ENCODE measurements at places on chromosomes 1 and 21. TPM values are rescaled to one million over a fixed set of nuclear protein-coding genes. Genes with fewer than 3 reads are reported as not detected.

DNA sequence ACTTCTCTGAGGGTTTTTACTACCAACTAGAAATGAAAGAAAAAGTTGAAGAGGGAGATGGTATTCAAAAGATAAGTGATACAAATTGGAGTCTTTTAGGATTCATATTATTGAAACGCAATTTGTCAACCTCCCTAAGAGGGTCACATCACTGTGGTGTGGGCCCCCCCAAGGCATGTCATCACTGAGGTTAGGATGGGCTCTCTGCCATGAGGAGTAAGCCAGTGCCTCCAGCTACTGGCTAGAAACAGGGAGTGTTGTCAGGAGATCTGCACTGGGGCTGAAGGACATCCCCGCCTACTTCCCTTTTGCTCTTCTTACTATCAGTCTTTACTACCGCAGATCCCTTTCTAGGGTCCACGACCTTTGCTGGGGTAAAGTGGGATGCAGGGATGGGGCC, 25.9 kb downstream of the ITSN1 start:
- DNase-seq = no peak
- no peaks in the 10 kb centered on the region for H3K36me3 ChIP-seq
- H3K4me3 ChIP-seq = no peak overlapping the region
- H3K27me3 ChIP-seq = no peaks in the 10 kb centered on the region
- no peak overlapping the region for H3K27ac ChIP-seq

The MYBPH gene
- not detected for total RNA-seq

GRCh38 chr21:33865996-33866575, 49.5 kb downstream of the ATP5PO start:
- no peaks in the 10 kb centered on the region for H3K36me3 ChIP-seq
- H3K27me3 ChIP-seq = no peaks in the 10 kb centered on the region
- H3K4me3 ChIP-seq = no peak overlapping the region
- no peak for DNase-seq
- peaks cover 3% of the 10 kb centered on the region for H3K4me1 ChIP-seq

The DPT gene
- not detected for total RNA-seq

DNA sequence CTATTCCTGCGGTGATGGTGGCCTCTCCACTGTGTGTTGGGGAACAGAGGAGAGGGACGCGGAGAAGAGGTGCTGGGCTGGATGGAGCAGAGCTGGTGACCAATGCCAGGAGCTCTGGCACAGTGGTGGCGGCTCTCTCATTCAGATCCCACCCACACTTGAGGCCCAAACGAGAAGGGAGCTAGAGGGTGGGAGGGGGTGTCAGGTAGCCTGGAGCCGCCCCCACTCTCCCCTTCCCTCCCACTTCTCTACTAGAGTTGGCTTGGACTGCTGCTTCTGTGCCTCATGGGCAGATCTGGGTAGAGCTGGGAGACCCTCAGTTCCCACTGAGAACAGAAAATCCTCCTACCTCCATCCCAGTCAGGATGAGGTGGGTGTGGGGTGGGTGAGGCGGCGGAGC, 3.5 kb downstream of the TTC39A start:
- H3K27me3 ChIP-seq = peaks cover 37% of the 10 kb centered on the region
- H3K4me3 ChIP-seq = no peak overlapping the region
- DNase-seq = no peak
- no peak overlapping the region for H3K27ac ChIP-seq
- H3K4me1 ChIP-seq = peaks cover 5% of the 10 kb centered on the region
- no peaks in the 10 kb centered on the region for H3K36me3 ChIP-seq

DNA sequence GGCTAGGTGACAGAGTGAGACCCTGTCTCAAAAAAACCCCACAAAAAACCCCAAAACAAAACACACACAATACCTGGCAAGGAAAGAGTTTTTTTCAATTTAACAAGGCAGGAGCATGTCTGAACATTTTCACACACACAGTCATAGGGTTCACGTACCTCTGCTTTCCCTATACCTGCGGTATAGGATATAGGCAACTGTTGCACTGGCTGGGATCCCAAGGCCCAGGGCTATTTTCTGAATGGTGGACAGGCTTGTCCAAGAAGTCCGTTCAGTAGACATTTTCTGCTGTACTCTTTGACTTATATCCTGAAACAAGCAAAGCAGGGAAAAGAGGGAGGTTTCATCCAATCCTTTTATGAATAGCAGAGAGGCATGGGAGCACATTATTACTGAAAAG, 7.6 kb downstream of the TDRKH start:
- H3K4me1 ChIP-seq = no peaks in the 10 kb centered on the region
- peaks cover 43% of the 10 kb centered on the region for H3K36me3 ChIP-seq
- H3K27me3 ChIP-seq = no peaks in the 10 kb centered on the region
- no peak overlapping the region for H3K4me3 ChIP-seq
- H3K27ac ChIP-seq = no peak overlapping the region
- DNase-seq = no peak

GRCh38 chr1:228957535-228957934, 222.3 kb downstream of the RHOU start:
- H3K4me3 ChIP-seq = no peak overlapping the region
- no peaks in the 10 kb centered on the region for H3K27me3 ChIP-seq
- DNase-seq = no peak
- peaks cover 10% of the 10 kb centered on the region for H3K4me1 ChIP-seq
- H3K36me3 ChIP-seq = no peaks in the 10 kb centered on the region
- no peak overlapping the region for H3K27ac ChIP-seq

The SEC16B gene
- not detected for total RNA-seq

The SPATA1 gene
- total RNA-seq = 2.2 TPM

DNA sequence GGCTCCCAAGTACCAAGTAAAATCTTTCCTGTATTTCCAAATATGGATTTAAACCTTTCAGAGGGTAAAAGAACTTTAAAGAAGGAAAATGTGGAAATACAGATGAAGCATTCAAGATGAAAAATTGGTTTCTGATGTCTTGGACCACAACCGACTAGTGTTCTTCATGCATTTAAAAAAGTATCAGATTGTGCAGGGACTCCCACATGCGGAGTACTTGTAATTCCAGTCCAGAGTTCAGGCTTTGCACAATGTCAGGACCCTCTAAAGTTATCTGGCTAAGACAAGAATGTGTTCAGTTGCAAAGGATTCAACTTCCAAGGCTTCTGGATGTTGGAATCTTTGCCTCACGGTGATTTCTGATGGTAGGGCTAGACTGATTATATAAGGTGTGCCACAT, 66.7 kb downstream of the RGL1 start:
- DNase-seq = no peak
- peaks cover 22% of the 10 kb centered on the region for H3K4me1 ChIP-seq
- no peaks in the 10 kb centered on the region for H3K36me3 ChIP-seq
- H3K27ac ChIP-seq = no peak overlapping the region
- H3K27me3 ChIP-seq = no peaks in the 10 kb centered on the region
- H3K4me3 ChIP-seq = no peak overlapping the region

DNA sequence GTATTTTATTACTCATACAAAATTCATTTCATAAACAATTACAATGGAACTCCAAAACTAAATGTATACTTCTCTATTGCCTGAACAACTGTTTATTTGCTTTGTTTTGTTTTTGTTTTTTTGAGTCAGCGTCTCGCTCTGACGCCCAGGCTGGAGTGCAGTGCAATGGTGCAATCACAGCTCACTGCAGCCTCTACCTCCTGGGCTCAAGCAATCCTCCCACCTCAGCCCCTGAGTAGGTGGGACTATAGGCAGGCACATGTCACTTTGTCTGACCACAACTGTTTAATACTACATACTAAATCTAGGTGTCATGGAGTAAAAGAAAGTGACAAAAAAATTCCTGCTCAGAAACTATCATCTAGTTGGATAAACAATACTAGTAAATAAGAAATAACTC, 49.3 kb downstream of the RAB3GAP2 start:
- no peak overlapping the region for H3K4me3 ChIP-seq
- DNase-seq = no peak
- H3K4me1 ChIP-seq = peaks cover 66% of the 10 kb centered on the region
- no peaks in the 10 kb centered on the region for H3K36me3 ChIP-seq

Data from naive thymus-derived CD8-positive, alpha-beta T cell (primary cell).